ENCODE measurements at places on chromosomes 1 and 21.
A peak's percentile ranks its signal among the peaks of the same experiment; 100 is the strongest.

DNA sequence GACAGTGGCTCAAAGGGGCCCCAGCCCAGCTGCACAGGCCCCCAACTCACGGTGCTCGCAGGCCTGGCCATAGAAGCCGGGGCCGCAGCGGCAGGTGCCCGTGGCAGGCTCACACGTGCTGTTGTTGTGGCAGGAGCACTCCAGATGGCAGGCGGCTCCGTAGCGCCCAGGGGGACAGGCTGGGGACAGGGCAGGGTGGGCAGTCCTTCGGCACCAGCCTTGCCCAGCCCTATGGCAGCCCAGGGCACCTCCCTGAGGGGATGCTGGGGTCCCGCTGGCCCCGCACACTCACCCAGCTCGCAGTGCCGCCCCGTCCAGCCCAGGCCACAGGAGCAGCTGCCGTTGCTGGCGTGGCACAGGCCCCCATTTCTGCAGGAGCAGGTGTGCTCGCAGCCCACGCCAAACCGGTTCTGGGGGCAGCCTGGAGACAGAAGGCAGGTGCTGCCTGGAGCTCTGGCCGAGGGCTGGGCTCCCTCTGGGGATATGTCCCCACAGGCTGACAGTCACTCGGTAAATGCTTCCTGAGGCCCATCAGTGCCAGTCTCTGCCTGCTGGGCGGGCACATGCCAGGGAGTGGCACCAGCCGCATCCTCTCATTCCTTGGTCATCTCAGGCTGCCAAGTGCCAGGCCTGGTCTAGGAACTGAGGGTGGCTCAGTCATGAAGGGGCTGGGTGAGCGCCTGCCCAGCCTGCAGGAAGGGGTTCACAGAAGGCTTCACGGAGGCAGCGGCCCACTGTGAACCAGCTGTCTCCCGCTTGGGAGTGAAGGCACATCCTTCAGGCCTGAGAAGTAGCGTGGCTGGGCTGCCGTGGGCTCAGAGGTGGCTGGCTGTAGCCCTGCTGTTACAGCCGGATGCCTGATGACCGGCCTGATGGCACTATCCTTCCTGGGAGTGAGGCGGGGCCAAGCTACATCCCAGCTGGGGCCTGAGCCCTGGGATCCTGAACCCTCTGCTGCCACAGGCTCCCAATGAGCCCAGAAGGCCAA is 40.1 kb downstream of the ARHGEF16 start:
- no peak for DNase-seq

GRCh38 chr1:97392701-97393100 is 528.1 kb downstream of the DPYD start:
- no peak for DNase-seq

GRCh38 chr1:6803357-6803756 is 18.1 kb downstream of the CAMTA1 start:
- DNase-seq: no peak

DNA sequence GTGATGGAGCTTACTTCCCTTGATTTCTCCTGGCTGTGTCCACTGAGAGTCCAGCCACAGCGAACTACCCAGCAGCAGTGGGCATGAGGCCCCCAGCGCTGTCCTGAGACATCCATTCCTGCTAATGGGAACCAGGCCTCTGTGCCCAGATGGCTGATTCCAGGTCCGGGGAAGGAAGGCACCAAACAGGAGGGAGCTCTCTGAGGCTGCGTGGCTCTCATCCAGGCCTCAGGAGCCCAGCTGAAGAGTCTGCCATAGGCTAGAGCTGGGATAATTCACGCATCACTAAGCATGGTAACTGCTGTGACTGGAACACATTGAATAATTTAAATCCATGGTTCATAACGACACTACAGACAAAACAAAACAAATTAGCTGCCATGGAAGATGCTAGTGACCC is 24.7 kb upstream of the LRRC47 start:
- DNase-seq: no peak

DNA sequence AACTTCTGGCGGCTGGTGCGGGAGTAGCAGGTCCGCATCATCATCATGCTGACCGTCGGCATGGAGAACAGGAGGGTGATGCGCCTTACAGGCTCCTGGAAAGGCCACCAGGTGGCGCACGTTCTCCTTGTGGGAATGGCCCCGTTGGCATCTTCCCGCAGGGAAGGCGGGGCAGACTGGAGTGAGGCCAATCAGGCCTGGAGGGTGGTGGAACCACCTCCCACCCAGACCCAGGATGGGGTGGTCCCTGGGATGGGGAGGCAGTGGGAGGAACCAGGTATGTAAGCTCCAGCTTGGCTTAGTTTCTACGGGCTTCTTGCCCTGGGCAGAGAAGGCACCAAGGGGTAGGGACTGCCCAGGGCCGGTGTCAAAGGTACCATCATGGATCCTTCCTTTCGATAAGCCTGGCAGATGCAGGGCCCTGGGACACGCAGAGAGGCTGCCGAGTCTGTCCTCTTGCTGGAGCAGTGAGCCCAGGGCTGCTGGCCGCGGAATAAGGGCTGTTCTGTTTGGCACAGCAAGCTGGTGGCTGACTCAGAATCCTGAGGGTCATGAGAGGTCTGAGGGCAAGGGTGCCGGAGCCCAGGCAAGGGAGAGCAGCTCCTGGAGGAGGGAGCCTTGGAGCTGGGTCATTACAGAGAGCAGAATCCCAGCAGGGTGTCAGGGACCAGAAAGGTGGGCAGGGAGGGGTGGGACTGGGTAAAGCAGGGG is 8.7 kb upstream of the LGR6 start:
- peak; percentile 55 for DNase-seq

DNA sequence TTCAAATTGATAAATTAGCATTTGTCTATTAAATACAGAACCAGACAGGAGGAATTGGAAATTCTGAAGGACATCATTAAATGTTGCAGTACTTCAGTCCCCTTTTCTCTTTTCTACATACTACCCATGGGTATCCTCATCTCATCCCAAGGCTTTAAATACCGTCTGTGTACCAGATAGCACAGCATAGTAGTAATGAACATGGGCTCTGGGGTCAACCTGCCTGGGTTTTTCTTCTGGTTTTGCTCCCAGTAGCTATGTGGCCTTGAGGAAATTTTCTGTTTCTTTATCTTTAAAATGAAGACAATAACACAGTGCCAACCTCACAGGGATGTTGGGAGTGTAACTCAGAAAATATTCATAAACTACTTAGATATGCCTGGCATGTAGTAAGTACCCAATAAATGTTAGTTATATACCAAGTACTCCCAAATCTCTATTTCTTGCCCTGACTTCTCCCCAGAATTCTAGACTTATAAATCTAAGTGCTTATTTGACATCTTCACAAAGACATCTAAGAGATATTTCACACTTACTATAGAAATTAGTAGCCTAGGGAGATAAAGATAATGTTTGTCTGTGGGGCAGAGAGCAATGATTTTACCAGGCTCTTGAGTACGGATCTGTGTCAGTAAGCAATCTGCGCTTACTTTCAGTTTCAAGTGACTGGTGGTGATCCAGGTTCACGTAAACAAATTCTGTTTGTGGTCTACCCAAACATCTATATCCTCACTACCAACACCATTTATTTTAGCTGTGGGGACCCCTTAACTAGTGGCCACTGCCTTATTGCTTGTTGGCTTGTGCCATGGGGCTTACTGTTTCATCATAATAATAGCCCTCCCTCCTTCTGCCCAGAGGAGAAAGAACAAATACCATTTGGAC is 37.3 kb downstream of the VANGL2 start:
- DNase-seq: no peak

GRCh38 chr1:184882957-184883815 is 91.1 kb downstream of the NIBAN1 start:
- DNase-seq: no peak

DNA sequence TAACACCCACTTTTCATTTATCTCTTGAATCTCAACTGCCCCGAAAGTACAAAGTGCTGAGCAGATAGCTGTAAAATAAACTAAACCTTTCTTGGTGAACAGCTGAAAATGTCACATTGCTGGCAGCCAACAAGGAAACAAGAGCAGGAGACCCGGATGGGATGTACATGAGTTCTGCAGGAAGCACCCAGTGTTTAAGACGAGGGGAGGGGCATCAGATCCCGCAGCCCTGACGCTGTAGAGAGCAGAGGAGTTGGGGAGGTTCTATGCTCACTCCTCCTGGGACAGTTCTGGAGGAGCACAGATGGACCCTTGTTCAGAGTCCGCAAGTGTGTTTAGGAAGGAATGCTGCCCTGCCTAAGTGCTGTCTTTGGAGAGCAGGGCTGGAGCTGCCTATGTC is 32.0 kb upstream of the EPHA8 start:
- DNase-seq: no peak

DNA sequence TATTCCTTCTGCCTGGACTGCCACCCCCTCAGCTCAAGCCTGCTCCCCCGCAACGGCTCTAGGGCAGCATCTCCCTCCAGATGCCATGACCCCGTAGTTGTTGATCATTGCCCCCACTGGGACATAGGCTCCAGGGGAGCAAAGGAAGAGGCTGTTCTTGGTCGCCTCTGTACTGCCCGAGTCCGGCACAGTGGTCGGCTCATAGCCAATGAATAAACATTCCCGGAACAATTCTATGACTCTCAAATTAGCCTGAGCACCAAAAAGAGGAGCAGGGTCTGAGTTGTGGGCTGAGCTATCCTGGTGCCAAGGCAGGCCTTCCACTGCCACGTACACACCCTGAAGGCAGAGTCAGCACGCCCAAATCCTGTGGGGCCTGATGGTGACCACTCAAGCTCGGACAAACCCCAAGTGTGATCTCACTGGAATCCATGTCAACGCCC is 33.1 kb downstream of the CAPZB start:
- no peak for DNase-seq

DNA sequence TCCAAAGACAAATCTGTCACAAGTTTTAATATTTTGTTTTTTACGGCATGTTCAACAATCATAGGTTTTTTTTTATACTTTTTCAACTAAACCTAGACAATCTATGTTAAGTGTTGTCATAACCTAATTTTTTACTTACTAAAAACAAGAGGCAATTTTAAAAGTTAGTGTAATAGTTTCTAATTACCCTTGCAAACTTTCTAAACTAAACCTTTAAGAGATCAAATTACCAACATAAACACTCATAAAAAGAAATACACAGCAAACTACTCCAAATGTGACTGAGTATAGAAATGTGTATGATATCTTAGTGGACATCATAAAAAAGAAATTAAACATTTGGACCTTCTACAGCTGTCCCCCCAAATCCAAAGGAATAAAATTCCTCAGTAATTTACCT is 10.0 kb downstream of the ZNF281 start:
- DNase-seq: no peak

DNA sequence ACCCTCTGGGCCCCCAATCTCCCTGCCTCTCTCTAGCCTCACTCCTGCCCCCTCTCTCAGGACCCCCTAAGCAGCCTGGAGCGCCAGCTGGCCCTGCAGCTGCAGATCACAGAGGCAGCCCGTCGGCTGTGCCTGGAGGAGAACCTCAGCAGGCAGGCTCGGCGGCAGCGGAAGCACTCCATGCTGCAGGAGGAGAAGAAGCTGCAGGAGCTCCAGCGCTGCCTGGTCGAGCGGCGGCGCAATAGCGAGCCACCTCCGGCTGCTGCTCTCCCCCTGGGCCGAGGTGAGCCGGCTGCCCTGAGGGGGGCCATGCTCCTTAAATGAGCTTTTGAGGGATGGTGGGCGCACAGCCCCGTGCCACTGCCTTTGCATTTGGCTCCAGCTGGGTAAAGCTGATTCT is 6.2 kb downstream of the INAVA start:
- DNase-seq: no peak

- no peak for DNase-seq
Observed at GRCh38 chr1:173095632-173096031, 44.9 kb upstream of the TNFSF18 start.

GRCh38 chr1:211610779-211611556 is 32.0 kb upstream of the SLC30A1 start:
- DNase-seq: no peak

GRCh38 chr1:107851418-107851817 is 113.6 kb downstream of the VAV3 start:
- no peak for DNase-seq

DNA sequence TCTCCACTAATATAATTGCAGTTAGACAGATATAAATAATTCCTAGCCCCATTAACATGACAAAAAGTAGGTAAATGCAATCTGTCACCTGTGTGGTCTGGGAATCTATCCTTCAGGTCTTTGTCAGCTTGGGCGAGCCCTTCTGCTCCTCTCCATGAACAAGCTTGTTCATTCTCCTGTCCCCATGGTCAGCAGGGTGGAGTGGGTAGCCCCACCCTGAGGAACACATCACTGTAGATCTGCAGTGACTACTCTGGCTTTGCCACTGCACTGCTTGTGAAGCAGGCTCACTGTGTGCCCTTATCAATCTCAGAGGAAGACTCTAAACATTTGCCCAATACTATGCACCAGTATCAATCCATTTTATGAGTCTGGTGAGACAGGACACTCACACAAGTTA is 279.0 kb downstream of the MATN1 start:
- no peak for DNase-seq

- no peak for DNase-seq
Observed at GRCh38 chr1:206555473-206555935, 48.2 kb downstream of the RASSF5 start.

- DNase-seq: no peak
Observed at GRCh38 chr1:201711811-201712210, 117.1 kb upstream of the IPO9 start.

DNA sequence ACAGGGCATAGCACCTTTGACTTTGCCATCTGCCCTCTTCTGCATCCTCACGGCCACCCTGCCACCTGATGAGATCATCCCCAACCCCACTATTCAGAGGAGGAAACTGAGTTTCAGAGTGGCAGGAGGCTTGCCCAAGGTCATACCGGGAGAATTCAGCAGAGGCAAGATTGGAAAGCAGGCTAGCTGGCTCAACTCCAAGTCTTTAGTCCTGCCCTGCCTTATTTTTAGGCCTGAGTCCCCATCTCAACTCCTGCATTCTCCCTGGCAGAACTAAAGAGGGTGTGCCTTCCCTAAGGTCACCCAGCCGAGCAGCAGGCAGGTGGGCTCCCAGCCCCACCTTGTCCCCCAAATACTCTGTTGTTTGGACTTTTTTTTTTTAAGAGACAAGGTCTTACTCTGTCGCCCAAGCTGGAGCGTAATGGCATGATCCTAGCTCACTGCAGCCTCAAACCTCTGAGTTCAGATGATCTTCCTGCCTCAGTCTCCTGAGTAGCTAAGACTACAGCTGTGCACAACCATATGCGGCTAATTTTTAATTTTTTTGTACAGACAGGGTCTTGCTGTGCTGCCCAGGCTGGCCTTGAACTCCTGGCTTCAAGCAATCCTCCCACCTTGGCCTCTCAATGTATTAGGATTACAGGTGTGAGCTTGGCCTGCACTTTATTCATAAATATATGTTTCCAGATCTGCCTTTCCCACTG is 13.8 kb upstream of the FGR start:
- DNase-seq: no peak

- no peak for DNase-seq
Observed at GRCh38 chr1:35834218-35834617, 26.4 kb downstream of the AGO4 start.
